ENCODE measurements at places on chromosomes 1 and 21.

- peak; percentile 56 for DNase-seq
Observed at GRCh38 chr1:178057912-178058534, 35.9 kb upstream of the RASAL2 start.

GRCh38 chr21:17848228-17848627 lies 29.1 kb upstream of the C21orf91 start:
- peak; percentile 98 for DNase-seq

DNA sequence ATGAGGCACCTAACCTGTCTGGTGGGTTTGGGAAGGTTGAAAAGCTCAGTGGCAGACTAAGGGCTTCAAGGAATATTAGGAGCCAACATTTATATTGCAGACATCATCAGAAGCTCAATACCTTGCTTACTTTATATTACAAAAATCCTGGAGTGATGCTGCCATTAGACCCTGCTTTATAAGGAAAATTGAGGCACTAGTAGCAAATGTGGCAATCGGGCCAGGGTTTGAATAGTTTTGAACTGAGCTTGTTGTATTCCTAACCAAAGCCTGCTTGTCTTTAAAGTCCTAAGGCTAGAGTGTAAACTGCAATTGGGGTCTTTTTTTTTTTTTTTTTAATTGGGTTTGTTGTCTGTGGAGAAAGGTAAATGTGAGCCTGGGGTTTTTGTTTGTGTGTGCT lies 14.3 kb downstream of the L1TD1 start:
- DNase-seq, result no peak

DNA sequence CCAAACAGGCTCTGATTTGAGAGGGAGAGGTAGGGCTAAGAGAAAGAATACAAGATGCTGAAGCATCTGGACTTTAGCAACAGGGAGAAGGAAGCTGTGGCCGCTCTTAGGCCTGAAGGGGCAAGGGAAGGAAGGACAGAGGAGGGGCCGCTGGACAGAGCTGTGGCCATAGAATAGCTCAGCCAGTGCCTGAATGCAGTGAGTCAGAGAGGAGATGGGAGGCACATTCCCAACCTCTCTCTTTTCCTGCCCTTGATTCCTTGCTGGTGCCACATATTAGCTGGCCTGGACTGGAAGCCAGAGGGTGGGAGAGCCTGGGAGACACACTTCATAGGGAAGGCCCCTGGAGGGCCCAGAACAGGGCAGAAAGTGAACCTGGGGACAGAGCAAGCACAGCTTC lies 83.4 kb upstream of the POU3F1 start:
- DNase-seq, result no peak

- no peak for DNase-seq
Observed at GRCh38 chr1:157844089-157844830, 2.7 kb upstream of the CD5L start.

- no peak for DNase-seq
Observed at GRCh38 chr1:31839662-31840343, 24.0 kb upstream of the SPOCD1 start.

GRCh38 chr1:157153746-157154145 lies 15.6 kb upstream of the ETV3 start:
- no peak for DNase-seq

DNA sequence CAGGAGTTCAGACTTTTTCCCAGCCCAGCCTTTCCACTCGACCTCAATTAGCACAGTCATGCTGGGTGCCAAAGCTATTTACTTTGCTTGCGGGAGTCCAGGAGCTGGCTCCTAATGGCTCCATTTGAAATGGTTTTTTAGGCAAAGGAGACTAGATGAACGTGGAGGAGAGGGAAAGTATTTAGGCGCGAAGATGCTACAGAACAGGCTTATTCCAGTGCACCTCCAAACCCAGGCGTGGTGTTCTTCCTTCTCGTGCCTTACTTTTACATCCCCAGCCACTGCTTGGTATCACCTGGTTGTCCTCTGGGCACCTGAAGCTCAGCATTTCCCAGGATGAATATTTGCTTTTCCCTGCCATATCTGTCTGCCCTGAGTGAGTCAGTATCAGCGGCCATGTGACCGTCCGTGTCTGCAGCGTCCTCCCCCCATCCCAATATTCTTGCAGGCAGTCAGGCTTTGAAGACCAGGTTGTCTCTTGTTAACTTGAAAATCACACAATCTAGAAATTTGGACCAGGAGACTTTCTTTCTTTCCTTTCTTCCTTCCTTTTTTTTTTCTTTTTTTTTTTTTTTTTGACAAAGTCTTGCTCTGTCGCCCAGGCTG lies 198.5 kb downstream of the DYRK1A start:
- DNase-seq, result peak; percentile 21

GRCh38 chr1:119774746-119775490 lies 6.2 kb upstream of the HMGCS2 start:
- no peak for DNase-seq

- peak; percentile 67 for DNase-seq
Observed at GRCh38 chr1:192516776-192517297, 58.7 kb upstream of the RGS1 start.

GRCh38 chr1:13819642-13820041 lies 119.7 kb downstream of the PRDM2 start:
- DNase-seq, result no peak

DNA sequence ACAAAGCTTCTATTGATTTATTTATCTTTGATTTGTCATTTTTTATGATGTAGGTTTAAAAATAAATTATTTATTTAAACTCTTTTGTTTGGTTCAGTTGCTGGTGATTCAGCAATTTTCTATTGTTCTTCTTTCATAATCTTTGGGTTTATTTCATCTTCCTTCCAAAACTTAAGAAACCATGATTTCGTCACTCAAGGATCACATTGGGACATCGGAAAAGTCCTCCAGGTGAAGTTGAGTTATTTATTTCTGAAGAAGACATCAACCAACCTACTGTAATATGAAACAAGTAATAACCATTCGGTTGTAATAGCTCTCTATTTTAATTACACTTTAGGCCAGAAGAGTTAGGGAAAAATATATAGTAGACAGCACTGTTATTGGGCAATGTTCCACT lies 23.0 kb upstream of the WLS start:
- no peak for DNase-seq

GRCh38 chr1:53539711-53540603 lies 80.8 kb downstream of the DMRTB1 start:
- DNase-seq, result no peak

DNA sequence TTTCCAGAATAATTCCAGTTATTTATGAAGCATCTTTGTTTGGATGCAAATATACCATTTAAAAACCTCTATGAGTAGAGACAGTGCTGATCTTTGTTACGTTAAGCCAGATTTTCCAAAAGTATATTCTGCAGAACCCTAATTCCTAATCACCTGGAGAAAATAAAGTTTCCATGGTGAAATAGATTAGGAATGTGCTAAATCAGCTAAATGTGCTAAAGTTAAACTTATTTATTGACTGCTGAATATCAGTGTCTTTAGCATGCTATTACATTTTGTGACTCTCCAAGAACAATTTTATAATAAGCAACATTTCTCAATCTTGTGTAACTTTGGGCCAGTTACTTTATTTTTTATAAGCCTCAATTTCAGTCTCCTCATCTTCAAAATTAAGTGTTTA lies 196.3 kb upstream of the NFIA start:
- DNase-seq, result no peak

DNA sequence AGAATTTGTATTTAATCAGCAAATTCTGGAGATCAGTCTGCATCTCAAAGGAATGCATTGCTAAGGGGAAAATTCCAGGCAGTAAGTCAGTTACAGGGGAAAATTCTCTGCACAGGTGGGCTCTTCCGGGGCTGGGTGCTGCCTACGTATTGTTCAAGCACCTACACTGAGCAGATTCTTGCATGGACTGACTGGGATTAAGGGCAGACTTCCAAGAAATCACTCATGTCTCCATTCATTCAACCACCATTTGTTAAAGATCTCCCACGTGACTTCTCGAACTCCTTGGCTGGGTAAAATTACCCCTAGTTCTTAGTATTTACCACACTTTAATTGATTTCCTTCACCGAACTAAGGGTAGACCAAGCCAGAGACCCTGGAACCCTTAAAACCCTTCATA lies 28.2 kb upstream of the KCNE1 start:
- DNase-seq, result no peak

DNA sequence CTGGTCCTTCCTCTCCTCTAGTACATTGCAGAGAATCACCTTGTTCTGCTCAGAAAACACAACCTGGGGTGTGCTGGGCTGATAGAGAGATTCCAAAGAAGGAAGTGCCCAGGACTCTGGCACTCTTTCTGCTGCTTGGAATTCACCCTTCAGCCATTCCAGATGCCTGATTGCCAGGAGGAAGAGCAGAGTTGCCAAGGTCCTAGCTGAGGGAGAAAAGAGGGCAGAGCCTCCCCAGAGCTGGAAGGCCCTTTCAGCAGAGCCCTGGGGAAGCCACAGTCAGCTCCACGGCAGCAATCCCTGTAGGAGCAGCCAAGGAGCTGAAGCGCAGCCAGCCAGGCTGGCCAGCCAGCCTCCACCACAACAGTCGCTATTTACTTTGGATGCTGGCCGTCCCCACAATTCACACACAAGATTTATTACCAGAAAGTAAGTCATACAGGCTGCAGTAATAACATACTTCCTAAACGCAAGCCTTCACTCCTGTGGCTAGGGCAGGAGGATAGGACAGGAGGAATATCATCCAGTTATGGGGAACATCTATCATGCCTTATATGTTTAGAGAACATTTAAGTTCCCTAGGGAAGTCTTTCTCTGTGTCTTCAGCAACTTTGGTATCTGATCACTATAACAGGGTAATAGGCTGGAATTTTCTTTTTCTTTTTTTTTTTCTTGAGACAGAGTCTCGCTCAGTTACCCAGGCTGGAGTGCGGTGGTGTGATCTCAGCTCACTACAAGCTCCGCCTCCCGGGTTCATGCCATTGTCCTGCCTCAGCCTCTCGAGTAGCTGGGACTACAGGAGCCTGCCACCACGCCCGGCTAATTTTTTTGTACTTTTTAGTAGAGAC lies 36.6 kb upstream of the SLC44A3 start:
- DNase-seq, result peak; percentile 87

GRCh38 chr1:38929476-38929875 lies 12.2 kb downstream of the RHBDL2 start:
- DNase-seq, result peak; percentile 19

DNA sequence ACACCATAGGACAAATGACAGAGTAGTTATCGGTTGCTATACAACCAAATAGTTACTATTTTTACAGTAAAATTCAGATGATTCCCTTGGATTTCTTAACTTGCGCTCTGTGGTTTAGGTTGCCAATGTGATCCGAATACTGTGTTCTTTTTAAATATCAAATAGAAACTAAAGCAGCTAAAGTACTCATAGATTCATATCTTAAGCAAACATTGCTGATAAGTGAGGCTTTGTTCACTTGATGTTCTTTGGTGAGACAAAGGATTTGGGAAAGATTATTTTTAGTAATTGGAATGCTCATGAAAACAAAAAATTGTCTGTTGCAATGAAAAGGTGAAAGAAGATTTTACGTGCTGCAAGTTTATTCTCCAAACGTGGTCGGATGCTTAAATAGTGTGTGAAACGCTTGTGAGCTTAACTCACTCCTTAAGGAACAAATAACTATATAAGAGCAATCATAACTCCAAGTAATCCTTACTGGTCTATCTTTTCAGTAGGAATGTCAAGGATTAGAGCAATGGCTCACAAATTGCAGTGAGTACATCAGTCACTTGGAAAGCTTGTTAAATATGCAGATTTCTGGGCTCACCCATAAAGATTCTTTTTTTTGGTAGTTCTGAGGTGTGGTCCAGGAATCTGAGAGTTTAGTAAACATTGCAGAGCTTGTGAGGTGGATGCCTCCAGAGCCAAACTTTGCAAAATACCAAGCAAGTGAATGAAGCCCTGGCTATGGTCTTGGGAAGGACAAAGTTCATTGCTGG lies 31.8 kb upstream of the PDC start:
- DNase-seq, result peak; percentile 70

DNA sequence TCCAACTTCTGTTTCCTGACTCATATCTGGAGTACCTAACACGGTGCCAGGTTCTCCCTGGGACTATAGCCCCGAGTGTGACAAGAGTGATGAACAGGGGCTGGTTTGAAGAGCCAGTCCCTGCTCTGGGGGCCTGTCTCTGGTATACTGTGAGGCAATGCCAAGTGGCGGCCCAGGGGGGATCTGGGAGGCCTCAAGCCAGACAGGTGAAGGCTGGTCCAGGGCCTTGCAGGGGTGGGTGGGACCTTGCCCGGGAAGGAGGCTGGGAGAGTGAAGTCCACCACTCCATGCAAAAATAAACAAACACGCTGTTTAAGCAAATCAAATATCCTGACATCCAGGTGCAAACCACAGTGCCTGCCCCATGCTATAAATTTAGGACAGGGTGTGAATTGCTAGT lies 6.8 kb upstream of the PLXNA2 start:
- DNase-seq, result no peak

GRCh38 chr1:224458296-224458695 lies 23.7 kb upstream of the WDR26 start:
- no peak for DNase-seq

GRCh38 chr21:45033791-45034555 lies 40.4 kb upstream of the ADARB1 start:
- DNase-seq, result peak; percentile 78

DNA sequence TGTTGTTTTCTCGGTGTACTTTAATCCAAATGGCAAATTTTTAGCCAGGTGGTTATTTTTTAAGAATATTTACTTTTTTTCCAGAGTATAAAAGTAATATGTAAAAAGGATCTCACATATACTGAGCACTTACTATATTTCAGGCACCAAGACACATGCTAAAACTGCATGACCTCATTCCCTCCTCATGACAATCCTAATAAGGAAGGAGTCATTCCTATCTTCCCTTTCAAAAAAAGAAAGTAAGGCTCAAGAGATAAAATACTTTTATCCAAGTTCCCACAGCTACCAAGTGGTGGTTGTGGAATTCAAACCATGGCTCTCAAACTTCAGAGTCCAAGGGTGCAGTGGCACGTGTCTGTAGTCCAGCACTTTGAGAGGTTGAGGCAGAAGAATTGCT lies 19.4 kb downstream of the ATP2B4 start:
- peak; percentile 38 for DNase-seq

GRCh38 chr1:970973-971730 lies 4.9 kb downstream of the PLEKHN1 start:
- DNase-seq, result no peak

DNA sequence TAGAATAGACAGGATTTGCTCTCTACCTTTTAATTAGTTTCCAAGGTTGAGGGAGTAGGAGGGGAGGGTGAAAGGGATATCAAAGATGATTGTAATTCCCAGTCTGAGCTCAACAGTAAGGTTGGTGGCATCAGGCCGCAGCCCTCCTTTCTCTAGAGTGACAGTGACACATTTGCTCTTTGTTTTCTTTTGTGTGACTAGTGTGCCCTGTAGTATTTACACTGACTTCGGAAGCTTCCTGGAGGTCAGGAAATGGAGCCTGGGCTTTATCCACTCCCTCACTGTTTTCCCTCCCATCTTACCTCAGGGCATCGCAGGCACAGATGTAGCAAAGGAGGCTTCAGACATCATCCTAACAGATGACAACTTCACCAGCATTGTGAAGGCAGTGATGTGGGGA lies 44.7 kb upstream of the LAX1 start:
- DNase-seq, result no peak

- no peak for DNase-seq
Observed at GRCh38 chr1:104629589-104629988, 879.9 kb downstream of the AMY1C start.

Data from iris pigment epithelial cell (primary cell).